ENCODE measurements at places on chromosomes 1 and 21.

GRCh38 chr1:93846992-93847810 lies 31.8 kb downstream of the DNTTIP2 start:
- DNase-seq = peak; percentile 74

GRCh38 chr1:165842023-165842670 lies 14.7 kb downstream of the UCK2 start:
- no peak for DNase-seq

DNA sequence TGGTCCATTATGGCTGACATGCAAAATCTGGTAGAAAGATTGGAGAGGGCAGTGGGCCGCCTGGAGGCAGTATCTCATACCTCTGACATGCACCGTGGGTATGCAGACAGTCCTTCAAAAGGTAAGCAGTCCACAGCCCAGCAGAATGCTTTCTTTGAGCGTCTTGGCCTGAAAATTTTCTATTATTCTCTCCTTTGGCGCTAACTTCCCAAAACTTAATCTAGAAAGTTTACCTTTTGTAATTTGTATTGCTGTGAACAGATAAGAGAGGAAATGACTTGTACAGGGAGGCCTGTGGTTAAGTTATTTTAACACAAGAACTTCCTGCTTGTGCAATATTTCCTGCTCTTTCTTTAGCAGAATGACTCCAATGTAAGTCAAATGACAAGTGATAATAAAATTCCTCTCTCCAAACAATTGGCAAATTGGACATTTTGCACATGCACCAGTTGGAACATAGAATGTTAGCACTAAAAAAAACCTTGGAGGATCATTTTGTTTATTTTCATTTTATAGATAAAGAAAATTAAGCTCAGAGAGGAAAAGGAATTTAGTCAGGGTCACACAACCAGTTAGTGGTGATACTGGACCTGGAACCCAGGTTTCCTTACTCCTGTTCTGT lies 18.9 kb downstream of the CAP1 start:
- no peak for DNase-seq

DNA sequence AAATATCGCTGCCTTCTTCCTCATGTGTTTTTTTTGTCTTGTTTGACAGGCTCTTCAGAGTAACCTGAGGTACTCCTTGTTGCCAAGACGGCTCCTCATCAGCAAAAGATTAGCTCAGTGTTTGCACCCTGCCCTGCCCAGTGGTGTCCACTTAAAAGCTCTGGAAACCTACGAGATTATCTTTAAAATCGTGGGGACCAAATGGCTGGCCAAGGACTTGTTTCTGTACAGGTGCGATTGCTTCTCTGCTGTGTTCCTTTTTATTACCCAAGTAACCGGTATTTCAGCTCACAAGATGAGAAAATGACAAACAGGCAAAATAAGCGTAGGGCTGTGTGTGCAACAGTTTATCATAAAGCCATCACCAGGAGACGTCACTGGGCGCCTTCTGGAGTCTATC lies 42.4 kb downstream of the DOP1B start:
- no peak for DNase-seq

DNA sequence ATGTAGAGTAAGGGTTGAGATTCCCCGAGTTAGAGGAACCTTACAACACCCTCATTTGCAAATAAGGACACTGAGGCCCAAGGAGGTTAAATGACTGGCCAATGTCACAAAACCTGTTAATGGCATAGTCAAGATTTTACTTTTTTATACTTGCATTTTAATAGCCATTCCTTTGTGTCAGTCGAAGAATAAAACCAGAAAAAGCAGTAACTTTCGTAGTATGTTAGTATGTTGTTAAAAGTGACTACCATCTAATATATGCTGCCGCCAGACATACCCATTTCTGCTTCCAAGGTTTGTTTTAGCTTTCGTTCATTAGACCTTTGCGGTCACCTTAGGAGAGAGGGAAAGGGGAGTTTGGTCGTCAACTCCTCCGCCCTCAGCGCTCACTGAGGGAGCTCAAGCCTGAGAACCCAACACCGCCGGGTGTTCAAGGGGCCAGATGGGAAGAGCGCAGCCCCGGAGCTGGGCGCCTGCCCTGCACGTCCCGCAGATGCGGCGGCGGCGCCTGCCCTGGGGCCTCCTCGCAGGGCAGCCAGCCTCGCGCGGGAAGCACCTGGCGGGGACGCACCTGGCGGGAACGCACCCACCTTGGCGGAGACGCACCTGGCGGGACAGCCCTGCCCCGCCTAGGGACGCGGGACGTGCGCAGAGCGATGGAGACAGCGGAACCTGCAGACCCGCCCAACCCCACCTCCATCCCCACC lies 466 bp downstream of the VPS26C start:
- no peak for DNase-seq

DNA sequence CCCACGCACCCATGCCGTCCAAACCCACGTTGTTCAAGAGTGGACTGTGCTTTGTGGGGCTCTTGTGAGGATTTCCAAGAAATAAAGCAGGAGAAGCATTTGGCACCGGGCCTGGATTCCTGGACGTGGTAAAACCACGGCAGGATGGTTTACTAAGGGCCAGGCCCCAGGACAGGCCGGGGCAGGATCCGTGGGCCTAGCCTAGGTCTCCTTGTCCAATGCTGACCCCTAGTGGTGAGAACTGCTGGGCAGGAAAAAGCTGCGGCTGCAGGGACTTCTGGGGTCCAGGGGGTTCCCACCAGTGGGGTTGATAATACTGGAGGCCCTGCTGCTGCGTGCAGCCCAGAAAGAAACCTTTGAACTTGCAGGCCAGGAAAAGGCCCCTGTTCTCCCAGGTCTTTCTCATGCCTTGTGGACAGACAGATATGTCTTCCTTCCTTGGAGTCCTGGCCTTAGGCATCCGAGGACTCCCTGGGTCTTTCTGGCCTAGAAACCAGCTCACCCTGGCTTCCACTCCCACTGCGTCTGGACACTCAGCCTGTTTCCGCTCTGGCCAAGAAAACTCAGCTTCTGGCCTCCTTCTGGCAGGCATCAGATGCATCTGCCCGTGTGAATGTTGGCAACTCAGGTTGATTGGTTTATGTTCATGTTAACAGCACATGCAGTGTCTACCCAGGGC lies 106.9 kb upstream of the TMEM51 start:
- DNase-seq = no peak

DNA sequence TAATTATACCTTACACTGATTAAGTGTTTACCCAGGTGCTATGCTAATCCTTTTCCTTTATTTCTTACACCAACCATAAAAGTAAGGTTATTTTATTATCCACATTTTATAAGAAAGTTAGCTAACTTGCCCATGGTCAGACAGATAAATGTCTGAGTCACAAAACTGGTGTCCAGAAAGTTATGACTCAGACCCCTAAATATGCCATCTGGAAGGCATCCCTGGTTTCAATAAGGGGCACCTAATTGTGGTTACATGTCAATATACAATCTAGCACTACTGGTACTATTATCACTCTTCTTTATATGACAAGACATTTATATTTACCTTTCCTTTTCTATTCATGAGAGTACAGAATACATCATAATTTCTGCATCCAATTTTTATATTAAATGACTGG lies 496.5 kb upstream of the ADGRL2 start:
- no peak for DNase-seq

DNA sequence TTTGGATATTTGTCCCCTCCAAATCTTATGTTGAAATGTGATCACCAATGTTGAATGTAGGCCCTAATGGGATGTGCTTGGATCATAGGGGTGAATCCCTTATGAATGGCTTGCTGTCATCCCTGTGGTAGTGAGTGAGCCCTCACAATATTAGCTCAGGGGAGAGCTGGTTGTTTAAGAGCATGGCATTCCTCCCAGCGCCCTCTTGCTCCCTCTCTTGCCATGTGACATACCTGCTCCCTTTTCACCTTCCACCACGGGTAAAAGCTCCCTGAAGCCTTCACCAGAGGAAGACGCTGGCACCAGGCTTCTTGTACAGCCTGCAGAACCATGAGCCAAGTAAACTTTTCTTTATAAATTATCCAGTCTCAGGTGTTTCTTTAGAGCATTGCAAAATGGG lies 305.6 kb downstream of the KCTD3 start:
- DNase-seq = no peak

DNA sequence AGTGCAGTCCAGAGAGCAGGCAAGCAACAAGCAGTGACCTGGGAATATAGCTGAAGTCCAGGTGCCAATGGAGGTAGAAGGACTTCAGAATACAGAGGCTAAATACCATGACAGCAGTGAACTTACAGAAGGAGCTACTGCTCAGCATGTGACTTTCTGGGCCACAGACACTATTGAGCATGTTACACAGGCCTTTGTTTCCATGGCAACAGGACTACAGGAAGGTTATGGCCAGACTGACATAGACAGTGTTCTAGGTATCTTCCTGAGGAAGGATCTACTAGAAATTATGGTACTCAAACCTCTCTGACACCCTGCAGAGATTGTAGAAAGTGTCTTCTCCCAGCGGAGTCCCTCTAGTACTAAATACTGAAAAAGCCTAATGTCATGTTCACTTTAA lies 11.0 kb downstream of the OR2M5 start:
- no peak for DNase-seq

GRCh38 chr1:38173157-38173831 lies 126.7 kb upstream of the POU3F1 start:
- DNase-seq = no peak

- no peak for DNase-seq
Observed at GRCh38 chr1:176745945-176746344, 283.0 kb downstream of the PAPPA2 start.

DNA sequence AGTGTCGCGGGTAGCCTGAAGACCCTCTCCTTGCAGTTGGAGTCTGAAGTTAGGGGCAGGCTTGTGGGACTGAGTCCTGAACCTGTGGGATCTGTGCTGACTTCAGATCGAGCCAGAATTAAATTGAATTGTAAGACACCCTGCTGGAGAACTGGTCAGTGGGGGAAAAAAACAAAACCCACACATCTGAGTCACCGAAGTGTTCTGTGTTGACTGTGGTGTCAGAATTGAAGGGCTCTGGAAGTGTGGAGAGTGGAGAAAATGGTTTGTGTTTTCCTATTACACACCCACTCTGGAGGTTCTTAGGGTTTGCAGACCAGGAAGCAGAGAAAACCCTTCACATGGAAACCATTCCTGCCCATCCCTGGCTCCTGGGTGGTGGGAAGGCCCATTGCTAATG lies 209.5 kb upstream of the GALNT2 start:
- no peak for DNase-seq

Data from T-helper 22 cell (primary cell).